Activated naive CD4-positive, alpha-beta T cell treated with Interleukin-2 at 50 U/mL for 16 hours (primary cell): ENCODE measurements at places on chromosomes 1 and 21.

GRCh38 chr1:58818976-58819375, 35.1 kb upstream of the JUN start:
- DNase-seq = no peak

GRCh38 chr1:205481218-205481617, 23.3 kb upstream of the CDK18 start:
- DNase-seq = no peak

- DNase-seq = no peak
Measured at GRCh38 chr1:214186103-214186824, 94.7 kb upstream of the SMYD2 start.

DNA sequence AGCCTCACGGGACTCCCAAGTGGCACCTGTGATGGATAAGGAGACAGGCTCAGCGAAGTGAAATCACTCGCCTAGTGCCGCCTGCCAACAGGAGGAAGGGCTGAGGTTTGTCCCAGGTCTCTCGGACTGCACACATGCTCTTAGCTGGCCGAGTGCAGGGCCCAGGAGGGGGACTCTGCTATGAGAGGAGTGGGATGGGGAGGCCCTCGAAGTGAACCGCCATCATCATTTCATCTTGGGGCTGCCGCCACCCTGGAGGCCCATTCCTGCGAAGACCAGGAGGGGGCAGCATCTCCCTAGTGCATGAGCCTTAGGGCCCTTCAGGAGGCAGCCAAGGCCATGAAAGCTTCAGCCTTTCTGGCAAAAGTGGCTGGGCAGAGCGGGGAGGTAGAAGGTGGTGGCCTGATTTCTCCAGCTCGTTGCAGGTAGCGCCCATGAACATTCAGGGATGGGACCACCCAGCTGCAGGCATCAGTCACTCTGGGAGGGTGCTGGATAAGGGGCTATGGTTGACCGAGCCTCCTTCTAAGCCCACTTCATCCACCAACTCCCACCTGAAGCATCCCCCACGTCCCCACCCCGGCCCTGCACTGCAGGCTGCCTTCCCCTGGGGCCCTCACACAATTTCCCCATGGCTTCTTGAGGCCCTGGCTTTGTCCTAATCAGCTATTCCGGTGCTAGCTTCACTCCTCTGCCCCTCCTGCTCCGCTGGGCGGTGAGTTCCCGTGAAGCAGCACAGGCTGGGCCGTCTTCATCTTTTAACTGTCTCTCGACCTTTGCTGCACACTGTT, 17.2 kb upstream of the RASSF5 start:
- DNase-seq = peak; percentile 82

DNA sequence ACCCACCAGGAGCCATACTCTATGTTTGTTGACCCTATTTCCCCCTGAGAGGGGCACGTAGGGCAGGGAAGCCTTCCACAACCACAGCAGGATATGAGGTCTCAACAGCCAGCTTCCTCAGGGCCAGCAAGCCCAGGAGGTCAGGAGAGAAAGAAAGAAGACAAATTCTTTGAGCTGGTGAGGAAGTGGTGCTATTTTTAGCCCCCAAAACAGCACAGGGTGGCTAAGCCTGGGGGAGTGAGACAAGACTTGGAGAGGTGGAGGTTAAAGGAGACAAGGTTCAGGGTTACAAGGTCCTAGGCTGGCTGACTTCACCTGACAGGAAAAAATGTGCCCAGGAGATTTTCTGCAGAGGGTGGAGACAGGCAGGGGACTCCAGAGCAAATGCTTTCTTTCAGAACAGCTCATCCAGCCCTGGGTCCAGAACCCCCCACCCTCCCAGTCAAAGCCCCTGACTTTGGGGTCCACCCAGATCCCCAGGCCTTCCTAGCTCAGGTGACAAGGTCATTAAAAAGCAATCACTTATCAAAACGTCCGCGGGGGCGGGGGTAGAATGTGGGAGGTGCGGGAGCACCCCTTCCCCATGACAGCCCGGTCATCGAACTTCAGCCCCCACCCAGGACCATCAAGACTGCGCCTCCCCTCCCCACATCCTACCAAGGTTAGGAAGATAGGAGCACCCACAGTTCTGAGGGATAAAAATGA, 1.3 kb downstream of the SV2A start:
- DNase-seq = no peak
